ENCODE measurements at places on chromosomes 12 and 14.
A peak's percentile ranks its signal among the peaks of the same experiment; 100 is the strongest.

GRCh38 chr14:22494486-22495135, 94.4 kb downstream of the DAD1 start:
- no peak for DNase-seq

- no peak for DNase-seq
Observed at GRCh38 chr12:25818596-25819390, 139.7 kb upstream of the RASSF8 start.

DNA sequence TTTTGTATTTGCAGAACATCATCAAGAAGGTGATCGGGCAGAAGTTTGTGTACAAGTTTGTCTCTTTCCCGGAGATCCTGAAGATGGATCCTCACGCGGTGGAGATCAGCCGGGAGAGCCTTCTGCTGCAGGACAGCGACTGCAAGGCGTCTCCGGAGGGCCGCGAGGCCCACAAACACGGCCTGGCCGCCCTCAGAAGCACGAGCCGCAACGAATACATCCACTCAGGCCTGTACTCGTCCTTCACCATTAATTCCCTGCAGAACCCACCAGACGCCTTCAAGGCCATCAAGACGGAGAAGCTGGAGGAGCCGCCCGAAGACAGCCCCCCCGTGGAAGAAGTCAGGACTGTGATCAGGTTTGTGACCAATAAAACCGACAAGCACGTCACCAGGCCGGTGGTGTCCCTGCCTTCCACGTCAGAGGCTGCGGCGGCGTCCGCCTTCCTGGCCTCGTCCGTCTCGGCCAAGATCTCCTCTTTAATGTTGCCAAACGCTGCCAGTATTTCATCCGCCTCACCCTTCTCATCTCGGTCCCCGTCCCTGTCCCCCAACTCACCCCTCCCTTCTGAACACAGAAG, 52.8 kb downstream of the ELK3 start:
- no peak for DNase-seq

GRCh38 chr14:54651649-54652048, 84.7 kb downstream of the SAMD4A start:
- no peak for DNase-seq

- no peak for DNase-seq
Observed at GRCh38 chr12:11130999-11131398, 3.4 kb downstream of the TAS2R30 start.

DNA sequence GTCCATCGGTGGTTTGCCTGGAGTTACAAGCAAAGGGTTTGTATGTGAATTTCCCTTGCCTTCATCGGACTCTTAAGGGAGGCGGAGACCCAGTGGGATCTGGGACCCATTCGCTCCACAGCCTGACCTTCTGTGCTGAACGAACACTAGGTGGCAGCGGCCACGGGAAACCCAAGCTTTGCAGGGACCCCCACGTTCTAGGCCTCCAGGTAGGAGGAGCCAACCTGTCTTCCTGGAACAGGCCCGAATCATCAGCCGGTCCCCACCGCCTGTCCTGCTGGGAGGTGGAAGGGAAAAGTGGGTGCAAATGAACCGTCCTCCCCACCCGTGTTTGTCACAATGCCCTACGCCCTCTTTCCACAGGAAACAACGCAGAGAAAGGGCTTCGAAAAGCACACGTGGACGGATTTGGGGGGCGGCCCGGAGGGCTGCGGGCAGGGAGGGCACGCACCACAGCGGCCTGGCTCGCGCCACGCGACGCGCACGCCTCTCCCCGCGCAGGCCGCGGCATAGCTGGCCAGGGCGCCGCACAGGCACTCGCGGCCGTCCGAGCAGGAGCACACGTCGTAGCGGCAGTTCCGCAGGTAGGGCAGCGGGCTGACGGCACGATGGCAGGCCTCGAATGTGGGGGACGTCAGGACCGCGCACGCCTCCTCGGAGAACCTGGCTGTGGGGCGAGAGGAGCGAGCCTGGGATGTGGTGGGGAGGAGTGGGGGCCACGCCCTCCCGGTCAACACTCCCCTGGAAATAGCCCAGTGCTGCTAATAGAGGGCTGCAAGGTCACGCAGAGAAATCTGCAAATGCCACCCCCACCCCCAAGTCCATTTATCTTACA, 67.8 kb downstream of the VWF start:
- DNase-seq = no peak

GRCh38 chr12:25800101-25800500, 158.4 kb upstream of the RASSF8 start:
- DNase-seq = peak; percentile 41

DNA sequence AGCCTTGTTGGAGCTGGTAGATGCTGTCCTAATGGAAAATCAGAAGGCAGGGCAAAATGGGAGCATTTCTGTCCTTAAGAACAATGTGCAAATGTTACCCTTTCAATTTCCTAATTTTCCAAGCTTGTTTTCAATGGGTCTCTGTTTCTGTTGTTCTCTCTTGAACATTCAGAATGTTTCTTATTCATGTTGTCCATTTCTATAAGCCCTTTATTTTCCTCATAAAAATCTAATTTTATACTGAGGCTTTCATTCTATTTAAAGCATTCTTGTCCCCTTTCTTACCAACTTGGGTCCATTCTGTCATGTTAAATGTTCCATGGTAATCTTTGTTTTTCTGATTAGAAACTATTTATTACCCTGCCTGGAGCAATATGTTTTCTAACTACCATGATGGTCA, 125.0 kb downstream of the PRIMA1 start:
- no peak for DNase-seq

DNA sequence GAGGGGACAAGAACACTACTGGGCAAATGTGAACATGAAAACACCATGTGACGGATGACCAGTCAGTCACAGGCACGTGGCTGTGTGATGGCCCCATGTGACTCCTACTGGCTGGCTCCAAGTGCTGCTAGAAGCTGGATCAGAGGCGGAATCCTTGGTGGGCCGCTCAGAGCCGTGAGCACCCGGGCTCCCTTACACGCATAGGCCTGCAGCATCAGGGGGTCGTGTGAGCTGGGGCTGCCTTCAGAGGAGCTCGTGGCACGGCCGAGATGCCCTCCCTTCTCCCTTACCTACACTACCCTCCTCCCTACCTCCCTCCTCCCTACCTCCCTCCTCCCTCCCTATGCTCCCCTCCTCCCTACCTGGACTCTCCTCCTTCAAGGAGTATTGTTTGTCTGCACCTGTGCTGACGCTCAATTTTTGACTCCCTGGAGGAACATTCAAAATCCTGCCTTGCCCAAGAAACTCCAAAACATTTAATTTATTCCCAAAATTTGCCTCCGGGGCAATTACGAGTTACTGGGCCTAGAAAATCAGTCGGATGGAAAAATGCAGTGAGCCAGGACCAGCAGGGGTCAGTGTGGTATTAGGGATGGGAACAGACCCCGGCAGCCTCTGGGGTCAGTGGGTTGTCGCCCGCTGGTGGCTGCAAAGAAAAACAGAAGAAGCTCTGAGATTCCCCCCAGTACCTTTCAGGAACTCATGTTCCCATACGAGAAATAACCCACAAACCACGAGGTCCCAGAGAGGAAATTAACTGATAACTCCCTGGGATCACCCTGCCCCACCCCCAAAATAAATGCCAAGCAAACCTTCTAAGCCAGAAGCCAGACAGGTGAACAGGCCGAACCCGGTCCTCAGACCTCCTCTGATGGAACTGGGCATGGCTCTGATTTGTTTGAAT, 61.3 kb downstream of the C14orf132 start:
- peak; percentile 20 for DNase-seq

DNA sequence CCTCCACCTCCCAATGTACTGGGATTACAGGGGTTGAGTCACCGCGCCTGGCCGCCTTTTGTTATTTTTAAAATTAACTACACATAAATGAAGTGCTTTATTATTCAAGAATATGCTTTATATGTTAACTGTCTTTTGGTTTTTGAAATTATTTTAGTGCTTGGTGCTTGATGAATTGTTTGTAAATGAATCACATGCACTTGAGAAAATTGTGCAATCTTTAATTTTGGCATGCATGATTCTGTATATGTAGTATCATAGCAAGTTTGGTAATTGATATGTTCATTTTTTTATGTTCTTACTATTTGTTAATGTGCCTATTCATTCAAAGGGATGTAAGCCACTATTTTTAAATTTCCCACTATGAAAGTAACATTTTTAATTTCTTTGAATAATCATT, 440.9 kb downstream of the NAV3 start:
- DNase-seq = no peak
